Activated effector memory CD4-positive, alpha-beta T cell treated with anti-CD3 and anti-CD28 coated beads, Interleukin-2, amount 50 U/mL, for 16 hours (primary cell): ENCODE measurements at places on chromosomes 4 and X.

DNA sequence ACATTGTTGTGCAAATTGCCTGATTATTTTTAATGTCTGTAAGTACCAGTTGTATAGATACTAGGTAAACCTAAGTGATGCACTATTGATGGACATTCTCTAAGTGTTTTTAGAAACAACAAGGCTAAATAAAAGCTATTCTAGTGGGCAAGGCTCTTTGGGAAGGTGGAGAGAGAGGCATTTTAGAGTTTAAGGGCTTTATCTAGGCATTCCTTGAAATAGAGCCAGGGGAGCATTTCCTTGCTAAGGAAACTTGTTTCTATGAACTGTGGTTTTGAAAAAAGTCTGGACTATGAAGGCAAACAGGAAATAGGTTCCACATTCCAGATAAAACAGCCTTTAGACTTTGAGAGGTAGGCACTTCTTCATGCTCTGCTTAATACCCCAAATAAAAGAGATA, 23.8 kb downstream of the BMX start:
- DNase-seq, result no peak

DNA sequence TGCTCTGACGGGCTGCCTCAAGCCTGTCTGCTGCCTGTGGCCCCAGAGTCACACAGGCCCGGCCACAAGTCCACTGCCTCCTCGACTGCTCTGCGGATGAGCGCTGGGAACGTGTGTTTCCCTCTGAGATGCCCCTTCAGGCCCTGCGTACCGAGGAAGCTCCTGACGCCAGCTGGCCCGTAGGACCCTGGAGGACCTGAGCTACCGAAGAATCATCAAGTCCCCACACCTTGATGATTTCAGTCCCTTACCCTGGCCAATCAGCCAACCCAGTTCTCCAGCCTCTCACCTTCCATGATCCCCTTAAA, 96.6 kb upstream of the LRPAP1 start:
- DNase-seq, result no peak

DNA sequence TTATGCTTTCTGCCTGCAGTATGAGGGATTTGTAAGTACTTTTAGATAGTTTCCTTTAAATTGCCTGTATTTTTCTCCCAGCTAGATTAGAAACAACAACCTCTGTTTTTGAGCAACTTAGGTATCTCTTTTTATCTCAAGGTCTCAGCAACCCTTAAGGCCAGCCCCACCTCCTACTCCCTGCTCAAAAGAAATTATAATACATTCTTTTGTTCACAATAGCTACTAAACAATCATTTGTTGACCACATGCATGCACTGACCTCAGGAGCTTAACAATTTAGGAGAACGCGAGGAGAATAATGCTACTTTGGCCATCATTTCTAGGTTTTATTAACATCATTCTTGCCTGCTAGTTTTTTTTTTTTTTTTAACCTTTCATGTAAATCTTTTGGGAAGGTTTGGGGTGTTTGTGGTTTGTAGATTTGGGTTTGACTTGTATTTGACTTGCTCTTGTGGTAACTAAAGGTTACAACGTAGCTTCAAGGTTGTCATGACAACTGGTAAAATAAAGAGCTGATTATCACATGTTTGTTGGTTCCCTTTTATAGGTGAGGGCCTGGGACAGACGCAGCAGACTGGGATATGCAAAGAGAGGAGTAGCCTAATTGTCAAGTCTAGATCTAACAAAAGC, 145.4 kb upstream of the PLAC1 start:
- DNase-seq, result no peak

DNA sequence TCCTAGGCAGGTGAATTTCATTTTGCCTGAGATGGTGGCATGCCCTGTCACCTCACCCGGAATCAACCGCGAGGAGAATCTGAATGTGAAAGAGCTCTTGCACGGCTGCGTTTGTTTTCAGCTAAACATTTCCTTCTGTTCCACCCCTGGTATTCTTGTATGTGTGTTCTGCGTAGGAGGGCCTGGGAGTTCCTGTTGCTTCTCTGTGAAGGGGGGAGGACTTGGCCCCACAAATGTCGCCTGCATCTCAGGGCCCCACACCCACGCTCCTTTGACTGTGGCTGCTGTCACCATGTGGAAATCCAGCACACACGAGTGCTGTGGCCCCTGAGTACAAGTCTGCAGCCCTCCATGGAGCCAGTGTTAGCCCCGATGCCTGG, 45.8 kb upstream of the CLCN4 start:
- DNase-seq, result peak; percentile 87

- no peak for DNase-seq
Measured at GRCh38 chr4:66575008-66575696, 904.9 kb upstream of the EPHA5 start.

GRCh38 chrX:21639775-21640174, 18.4 kb downstream of the KLHL34 start:
- DNase-seq, result no peak

GRCh38 chr4:72109959-72110497, 78.2 kb downstream of the NPFFR2 start:
- DNase-seq, result no peak

DNA sequence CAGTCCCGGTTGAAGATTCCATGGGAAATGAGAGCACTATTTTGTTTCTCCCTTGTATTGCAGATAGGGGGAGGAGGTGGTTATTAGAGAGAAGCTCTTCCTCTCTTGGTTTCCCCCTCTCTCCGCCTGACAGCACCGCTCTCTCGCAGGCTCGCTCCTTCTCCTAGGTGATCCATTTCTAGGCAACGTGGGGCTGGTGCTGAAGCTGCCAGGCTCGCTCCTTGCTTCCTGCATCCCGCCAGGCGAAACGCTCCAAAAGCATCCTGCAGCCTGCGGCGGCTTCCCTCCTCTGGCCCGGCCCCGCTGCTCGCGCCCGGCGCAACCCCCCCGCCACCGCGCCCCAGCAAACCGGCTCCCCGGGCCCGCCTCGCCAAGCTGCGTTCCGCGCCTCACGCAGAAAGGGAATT, at the start of gene GRID2:
GRID2 (plus strand) TSS at position 346 of the 407 bp plus-strand sequence.
- DNase-seq, result no peak

- DNase-seq, result no peak
Measured at GRCh38 chr4:105767579-105767978, 59.0 kb downstream of the GSTCD start.

GRCh38 chr4:75708218-75708691, 16.1 kb upstream of the USO1 start:
- DNase-seq, result peak; percentile 70

GRCh38 chrX:5390376-5390775, 838.3 kb downstream of the NLGN4X start:
- no peak for DNase-seq

- DNase-seq, result no peak
Measured at GRCh38 chr4:6785572-6785925, 3.0 kb downstream of the KIAA0232 start.

DNA sequence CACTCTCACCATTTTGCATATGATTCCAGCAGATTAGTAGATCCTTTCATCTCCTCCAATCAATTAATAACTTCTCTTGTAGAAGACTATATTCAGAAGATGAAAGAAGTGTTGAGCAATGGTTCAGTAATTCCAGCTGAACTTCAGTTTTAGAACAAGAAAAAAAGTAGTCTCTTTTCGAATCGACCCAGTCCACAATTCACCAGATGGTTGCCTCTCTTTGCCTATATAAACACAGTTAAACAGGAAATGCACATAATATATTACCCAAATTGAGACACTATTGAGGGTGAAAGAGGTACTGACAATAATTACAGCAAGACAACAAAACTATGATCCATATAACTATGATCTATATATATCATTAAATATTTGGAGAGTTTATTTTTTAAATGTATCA, 16.8 kb upstream of the FAM241A start:
- no peak for DNase-seq

- DNase-seq, result no peak
Measured at GRCh38 chr4:138890891-138891570, 124.5 kb upstream of the NOCT start.

DNA sequence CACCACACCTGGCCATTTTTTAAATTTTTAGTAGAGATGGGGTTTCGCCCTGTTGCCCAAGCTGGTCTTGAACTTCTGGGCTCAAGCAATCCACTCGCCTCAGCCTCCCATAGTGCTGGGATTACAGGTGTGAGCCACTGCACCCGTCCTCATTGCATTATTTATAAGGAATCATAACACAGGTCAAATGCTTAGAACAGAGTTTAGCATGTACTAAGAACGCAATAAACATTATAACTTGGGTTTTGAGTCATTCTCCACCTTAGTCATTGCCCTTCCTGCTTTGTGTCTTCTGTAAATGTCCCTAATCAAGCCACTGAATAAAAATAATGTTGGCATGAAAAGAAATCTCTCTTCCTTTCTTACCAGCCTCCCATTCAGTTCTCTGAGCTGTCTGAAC, 38.5 kb upstream of the SHROOM4 start:
- DNase-seq, result no peak

DNA sequence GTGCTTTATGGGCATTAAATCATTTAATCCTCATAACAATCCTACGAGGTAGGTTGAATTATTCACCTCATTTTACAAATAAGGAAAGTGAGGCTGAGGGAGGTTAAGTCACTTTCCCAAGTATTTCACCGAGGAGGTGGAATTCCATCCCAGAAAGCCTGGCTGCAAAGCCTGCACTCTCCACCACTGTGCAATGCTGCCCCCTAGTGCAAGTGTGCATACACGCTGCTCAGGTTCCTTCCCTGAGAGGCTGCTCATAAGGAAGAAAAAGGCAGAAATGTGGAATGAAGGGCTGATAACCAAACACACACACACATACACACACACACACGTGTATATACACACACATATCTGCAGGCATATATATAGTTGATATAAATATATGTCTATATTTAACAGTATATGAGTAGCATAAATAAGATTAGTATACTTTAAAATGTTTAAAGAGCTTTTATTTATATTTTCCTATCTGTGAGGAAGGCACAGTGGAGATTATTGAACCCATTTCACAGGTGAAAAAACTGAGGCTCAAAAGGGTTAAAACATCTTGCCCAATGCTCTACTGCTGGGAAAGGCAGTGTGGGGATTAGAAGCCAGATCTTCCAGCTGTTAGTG, 714.5 kb upstream of the TENM3 start:
- no peak for DNase-seq

DNA sequence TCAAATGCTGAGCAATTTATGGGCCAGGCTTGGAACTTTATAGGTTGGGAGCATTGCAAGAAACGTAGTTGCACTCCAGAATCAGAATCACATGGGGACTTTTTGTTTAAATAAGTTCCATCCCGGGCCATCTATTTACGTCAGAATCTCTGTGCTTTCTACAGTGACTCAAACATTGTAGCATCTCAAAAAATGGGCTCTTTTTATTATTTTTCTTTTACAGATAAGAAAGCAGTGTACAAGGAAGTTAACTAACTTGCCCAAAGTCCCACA, 10.2 kb downstream of the CC2D2A start:
- no peak for DNase-seq

- DNase-seq, result no peak
Measured at GRCh38 chrX:21905313-21905712, 35.2 kb upstream of the SMS start.

GRCh38 chr4:16516796-16517439, 290.6 kb upstream of the TAPT1 start:
- DNase-seq, result no peak

GRCh38 chr4:8542776-8543525, 37.2 kb upstream of the GPR78 start:
- no peak for DNase-seq

DNA sequence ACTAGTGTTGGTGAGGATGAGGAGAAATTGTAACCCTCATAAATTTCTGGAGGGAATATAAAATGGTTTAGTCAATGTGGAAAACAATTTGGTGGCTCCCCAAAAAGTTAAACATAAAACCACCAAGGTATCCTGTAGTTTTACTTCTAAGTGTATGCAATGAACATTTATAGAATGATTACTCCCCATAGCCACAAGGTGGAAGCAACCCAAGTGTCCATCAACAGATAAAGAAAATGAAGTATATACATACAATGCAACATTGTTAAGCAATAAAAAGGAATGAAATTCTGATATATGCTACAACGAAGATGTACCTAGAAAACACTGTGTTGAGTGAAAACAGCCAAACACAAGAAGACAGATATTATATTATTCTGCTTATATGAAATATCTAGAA, 569.1 kb upstream of the GRID2 start:
- no peak for DNase-seq

- DNase-seq, result no peak
Measured at GRCh38 chrX:39527025-39527424, 570.7 kb downstream of the BCOR start.

GRCh38 chrX:57227691-57228090, 58.8 kb upstream of the FAAH2 start:
- no peak for DNase-seq

GRCh38 chr4:70197842-70198241, 2.3 kb downstream of the ODAM start:
- DNase-seq, result no peak

- peak; percentile 64 for DNase-seq
Measured at GRCh38 chrX:40107291-40108161, 9.8 kb upstream of the BCOR start.

DNA sequence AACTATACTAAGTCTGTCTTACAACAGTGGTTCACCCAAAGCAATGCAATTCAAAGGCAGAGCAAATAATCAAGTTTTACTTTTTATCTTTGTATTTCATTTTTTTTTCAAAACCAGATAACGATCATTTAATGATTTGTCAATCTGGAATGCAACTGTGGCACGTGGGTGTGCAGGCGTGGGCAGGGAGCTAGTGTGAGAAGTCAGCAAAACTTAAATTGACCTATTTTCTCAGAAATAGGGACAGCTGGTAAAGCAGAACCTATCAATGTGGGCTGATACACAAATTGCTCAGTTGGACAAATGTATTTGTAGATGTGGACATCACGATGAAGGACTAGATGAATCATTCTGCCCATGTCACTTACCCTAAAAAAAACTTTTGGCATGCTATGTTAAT, 105.6 kb downstream of the CBLL2 start:
- no peak for DNase-seq

GRCh38 chr4:120839974-120840751, 82.4 kb downstream of the PRDM5 start:
- no peak for DNase-seq

- no peak for DNase-seq
Measured at GRCh38 chr4:126004941-126005340, 690.2 kb downstream of the FAT4 start.

- DNase-seq, result no peak
Measured at GRCh38 chr4:141849778-141850177, 213.4 kb downstream of the IL15 start.

GRCh38 chr4:78414116-78414515, 137.5 kb upstream of the ANXA3 start:
- DNase-seq, result no peak
